ENCODE measurements at places on chromosomes 11 and 22.

DNA sequence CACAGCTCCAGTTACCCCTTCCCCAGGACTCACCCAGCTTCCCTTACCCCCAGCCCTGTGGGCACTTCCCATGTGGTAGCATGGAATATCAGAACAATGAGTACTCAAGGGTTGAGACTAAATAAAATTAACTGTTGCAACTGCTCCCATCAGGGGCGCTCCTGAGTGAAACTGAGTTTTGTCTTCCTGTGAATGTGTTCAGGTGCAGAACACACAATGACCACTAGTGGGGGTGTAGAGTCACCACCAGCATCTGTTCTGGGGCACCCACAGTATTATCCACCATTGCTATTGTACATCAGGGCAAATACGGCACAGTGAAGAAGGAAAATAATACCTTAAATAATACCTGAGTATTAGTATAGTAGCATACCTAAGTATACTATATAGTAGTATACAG is 689.7 kb downstream of the TBC1D22A start:
- DNase-seq, result no peak

- no peak for DNase-seq
Observed at GRCh38 chr11:75028724-75029123, 40.0 kb downstream of the NEU3 start.

GRCh38 chr22:50595189-50595588 is 5.4 kb upstream of the MAPK8IP2 start:
- DNase-seq, result no peak

DNA sequence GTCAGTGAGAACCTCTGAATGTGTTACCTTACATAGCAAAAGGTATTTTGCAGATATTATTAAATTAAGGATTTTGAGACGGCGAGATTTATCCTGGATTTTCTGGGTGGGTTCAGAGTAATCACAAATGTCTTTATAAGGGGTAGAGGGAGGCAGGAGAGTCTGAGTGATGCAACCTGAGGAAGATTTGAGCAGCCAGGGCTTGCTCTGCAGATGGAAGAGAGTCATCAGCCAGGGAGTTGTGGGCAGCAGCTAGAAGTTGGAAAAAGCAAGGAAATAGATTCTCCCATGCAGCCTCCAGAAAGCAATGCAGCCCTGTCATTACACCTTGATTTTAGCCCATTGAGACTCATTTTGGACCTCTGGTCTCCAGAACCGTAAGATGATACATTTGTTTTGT is 4.1 kb upstream of the WDR74 start:
- no peak for DNase-seq

GRCh38 chr22:24175160-24175808 is 6.0 kb upstream of the SUSD2 start:
- peak; percentile 36 for DNase-seq

DNA sequence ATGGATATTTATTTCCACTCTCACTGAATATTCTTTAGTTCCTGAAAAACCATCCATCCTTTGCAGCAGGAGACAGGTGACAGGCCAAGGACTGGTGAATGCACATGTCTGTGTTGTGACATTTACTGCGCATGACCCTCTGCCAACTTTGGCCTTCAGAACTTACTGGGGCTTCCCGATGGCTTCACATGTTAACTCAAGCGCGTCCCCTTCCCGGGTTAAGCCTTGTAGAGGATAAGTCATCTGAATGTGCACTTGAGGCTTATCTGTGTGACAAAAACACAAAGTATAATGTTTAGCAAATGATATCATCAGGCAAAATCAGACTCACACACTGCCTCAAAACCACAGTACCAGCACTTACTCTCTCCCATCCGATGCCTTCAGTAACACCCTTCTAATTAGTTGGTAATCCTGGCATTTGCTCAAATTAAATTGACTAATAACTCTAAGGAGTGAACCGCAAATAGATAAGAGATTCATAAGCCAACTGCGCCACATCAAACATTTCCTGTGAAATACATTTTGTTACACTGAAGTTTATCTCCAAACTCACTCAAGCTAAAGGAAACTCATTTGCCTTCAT is 286.4 kb downstream of the CADM1 start:
- DNase-seq, result no peak

DNA sequence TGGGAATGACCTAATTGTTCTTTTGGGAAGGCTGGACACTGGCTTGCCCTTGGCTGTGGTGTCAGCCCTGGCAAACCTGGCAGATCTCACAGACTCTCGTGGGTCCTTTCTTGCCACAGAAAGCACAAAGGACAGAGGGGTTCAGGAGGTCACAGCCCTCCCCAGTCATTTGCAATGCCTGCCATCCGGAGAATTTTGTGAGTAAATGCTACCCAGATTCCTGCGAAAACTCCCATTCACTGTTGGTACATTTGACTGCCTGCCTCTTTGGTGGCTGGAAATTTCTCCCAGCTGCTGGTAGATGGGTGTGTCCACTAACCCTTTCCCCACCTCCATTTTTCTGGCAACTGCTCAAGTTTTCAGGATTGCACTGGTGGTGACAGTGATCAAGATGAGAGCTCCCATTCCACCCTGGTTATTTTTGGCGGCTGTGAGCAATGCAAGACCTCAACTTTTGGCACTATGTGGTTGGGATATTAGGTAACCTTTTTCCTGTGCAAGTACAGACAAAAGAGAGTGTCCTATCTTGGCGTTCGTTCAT is 155.7 kb downstream of the NAV2 start:
- DNase-seq, result peak; percentile 49

GRCh38 chr11:125977333-125977732 is 31.5 kb downstream of the VSIG10L2 start:
- no peak for DNase-seq

- DNase-seq, result no peak
Observed at GRCh38 chr11:4665424-4665823, 21.6 kb downstream of the OR51E1 start.

GRCh38 chr22:48516571-48516970 is 1311.1 kb downstream of the BRD1 start:
- DNase-seq, result no peak

GRCh38 chr11:128727796-128728431 is 34.0 kb downstream of the FLI1 start:
- no peak for DNase-seq

GRCh38 chr22:47345025-47345424 is 582.6 kb downstream of the TBC1D22A start:
- DNase-seq, result no peak

DNA sequence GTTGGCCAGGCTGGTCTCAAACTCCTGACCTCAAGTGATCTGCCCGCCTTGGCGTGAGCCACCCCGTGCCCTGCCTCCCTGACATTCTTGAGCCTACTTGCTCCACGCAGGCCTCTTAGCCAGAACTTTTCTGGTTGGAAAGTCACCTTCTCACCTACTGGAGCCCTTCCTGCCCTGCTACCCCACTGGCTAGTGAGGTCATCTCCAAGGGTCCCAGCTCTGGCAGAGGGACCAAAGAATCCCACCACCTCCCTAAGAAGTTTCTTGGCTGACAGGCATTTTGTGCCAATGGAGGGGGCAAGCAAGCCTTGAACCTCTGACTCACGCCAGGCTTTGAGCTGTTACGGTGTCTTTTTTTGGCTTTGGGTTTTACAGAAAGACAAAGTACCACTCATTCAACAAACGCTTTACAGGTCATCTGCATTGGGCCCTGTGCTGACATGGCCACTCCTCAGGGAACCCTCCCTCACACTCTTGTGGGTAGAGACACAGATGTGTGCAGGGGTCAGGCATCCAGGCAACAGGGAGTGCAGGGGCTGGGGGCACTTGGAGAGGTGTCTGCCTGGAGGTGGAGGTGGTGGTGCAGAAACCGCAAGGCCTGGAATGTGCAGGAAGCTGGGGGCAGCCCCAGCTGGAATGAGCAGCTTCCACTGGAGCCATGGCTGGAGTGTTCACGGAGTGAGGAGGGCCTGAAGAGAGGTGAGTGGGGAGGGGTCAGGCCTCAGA is 27.1 kb upstream of the WNT11 start:
- DNase-seq, result no peak

GRCh38 chr11:130545449-130546072 is 97.1 kb downstream of the ADAMTS15 start:
- DNase-seq, result no peak

GRCh38 chr22:39724390-39724789 is 153.8 kb downstream of the CACNA1I start:
- no peak for DNase-seq

- DNase-seq, result no peak
Observed at GRCh38 chr22:37485395-37486223, 575 bp downstream of the MFNG start.

DNA sequence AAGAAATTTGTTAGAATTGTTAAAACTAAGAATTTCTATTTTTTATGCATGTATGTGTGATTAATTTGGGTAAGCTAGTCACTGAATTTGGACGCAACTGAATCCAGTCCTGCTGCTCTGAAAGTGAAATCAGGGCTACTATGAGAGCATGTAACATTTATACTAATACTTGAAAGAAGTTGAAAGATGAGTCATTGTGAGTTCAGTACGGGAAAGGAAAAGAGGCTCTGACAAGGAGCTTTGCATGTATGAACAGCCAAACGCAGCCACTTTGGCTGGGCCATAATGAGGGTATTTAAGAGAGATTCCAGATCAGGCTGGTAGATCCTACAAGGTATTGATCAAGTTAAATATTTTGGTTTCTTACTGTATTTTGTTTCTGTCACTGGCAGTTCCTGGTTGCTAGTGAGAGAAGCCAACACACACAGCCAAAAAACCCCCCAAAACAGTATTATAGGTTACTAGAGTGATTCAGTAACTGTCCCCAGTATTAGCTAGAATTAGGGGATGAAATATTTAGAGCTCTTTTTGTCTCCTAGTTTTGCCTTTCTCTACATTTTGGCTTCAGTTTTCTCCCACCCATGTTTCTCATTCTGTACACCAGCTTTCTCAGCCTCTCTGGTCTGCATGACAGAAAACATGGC is 14.1 kb downstream of the AASDHPPT start:
- DNase-seq, result no peak
